ENCODE measurements at places on chromosomes 1 and 21. TPM values are rescaled to one million over a fixed set of nuclear protein-coding genes. Genes with fewer than 3 reads are reported as not detected.

Gene PRKACB
- 3.9 TPM for polyA plus RNA-seq

GRCh38 chr1:34408011-34408410 is 231.3 kb downstream of the C1orf94 start:
- no peak overlapping the region for H3K4me3 ChIP-seq
- H3K4me1 ChIP-seq: peaks cover 3% of the 10 kb centered on the region
- H3K36me3 ChIP-seq: no peaks in the 10 kb centered on the region
- no peak overlapping the region for H3K27ac ChIP-seq
- no peaks in the 10 kb centered on the region for H3K27me3 ChIP-seq

DNA sequence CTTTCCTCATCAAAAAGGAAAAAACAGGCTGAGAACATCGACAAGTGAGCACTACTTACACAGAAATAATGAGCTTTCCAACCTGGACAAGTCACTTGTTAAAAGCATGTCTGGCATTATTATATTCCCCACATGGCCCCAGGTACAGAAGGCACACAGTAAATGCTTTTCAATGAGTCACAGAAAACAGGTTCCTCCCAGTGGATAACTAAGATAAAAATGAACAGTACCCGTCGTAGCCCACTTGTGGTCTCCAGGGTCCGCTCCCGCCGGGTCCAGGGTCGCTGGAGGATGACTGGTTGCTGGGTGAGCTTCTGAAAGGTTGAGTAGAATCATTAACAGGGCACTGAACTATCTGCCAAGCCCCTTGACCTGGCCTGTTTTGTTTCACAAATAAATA is 186.6 kb downstream of the SIPA1L2 start:
- H3K36me3 ChIP-seq: no peaks in the 10 kb centered on the region
- H3K27ac ChIP-seq: no peak overlapping the region
- H3K27me3 ChIP-seq: no peaks in the 10 kb centered on the region
- no peak for DNase-seq
- no peak overlapping the region for H3K4me3 ChIP-seq

Gene PLPPR4
- polyA plus RNA-seq: 0.74 TPM

DNA sequence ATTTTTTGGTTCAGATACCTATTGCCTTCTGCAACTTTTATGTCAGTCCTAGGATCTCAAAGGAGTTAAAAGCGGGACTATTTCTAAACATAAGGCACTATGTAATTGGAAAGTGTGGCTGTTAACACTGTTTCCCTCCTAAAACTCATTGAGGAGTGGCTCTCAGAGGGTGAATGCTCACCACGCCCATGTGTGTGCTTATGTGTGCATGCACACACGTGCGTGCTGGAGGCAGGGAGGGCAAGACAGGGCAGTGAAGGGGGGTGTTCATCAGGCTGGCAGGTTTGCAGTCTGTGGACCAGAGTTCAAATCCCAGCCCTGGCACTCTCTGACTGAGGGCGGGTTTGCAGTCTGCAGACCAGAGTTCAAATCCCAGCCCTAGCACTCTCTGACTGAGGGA is 22.4 kb downstream of the KCNAB2 start:
- H3K4me3 ChIP-seq: no peak overlapping the region
- no peaks in the 10 kb centered on the region for H3K36me3 ChIP-seq
- H3K27ac ChIP-seq: no peak overlapping the region
- no peak for DNase-seq

GRCh38 chr1:237416924-237417655 is 375.1 kb downstream of the RYR2 start:
- H3K27me3 ChIP-seq: no peaks in the 10 kb centered on the region
- no peak overlapping the region for H3K27ac ChIP-seq
- no peak for DNase-seq
- H3K4me1 ChIP-seq: no peaks in the 10 kb centered on the region
- H3K4me3 ChIP-seq: no peak overlapping the region

- H3K4me1 ChIP-seq: no peaks in the 10 kb centered on the region
- no peak overlapping the region for H3K4me3 ChIP-seq
- no peak for DNase-seq
- H3K36me3 ChIP-seq: peaks cover 95% of the 10 kb centered on the region
- H3K27ac ChIP-seq: no peak overlapping the region
These were observed 122.1 kb downstream of the UBR4 start for GRCh38 chr1:19087737-19088594.

DNA sequence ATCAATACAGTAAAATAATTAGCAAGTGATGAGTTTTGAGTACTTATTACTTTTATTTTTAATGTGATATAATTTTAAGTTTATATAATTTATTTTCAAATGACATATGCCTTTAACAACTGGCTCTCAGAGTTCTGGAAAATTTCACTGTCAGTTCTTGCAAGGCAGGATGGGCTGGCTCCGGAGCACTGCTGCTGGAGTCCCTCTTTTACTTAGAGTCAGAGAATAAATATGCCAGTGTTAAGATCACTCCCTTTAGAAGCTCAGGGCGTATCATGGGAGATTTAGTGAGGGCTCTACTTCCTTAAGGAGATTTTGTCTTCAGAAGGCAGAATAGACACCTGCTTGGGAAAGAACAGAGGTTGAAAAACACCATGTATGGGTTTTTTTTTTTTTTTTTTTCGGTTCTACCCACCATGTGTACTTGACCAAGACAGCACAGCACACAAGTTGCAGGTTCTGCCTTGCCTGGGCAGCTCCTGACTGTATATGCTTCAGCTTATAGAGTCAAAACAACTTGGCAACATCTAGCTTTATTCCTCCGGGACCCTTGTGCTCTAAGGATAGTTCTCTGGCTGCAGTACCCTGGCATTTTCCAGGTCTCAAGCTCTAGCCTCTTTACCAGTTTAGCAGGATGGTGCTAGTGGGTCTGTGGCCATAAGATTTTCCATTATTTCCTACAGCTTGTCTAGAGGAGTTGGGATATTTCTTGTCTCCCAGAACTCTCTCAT is 29.7 kb upstream of the FMOD start:
- H3K27ac ChIP-seq: no peak overlapping the region
- DNase-seq: no peak
- H3K4me3 ChIP-seq: no peak overlapping the region
- no peaks in the 10 kb centered on the region for H3K4me1 ChIP-seq

Gene RNU5D-1
- polyA plus RNA-seq: under 0.01 TPM

Gene AHCYL1
- polyA plus RNA-seq: 55.8 TPM

DNA sequence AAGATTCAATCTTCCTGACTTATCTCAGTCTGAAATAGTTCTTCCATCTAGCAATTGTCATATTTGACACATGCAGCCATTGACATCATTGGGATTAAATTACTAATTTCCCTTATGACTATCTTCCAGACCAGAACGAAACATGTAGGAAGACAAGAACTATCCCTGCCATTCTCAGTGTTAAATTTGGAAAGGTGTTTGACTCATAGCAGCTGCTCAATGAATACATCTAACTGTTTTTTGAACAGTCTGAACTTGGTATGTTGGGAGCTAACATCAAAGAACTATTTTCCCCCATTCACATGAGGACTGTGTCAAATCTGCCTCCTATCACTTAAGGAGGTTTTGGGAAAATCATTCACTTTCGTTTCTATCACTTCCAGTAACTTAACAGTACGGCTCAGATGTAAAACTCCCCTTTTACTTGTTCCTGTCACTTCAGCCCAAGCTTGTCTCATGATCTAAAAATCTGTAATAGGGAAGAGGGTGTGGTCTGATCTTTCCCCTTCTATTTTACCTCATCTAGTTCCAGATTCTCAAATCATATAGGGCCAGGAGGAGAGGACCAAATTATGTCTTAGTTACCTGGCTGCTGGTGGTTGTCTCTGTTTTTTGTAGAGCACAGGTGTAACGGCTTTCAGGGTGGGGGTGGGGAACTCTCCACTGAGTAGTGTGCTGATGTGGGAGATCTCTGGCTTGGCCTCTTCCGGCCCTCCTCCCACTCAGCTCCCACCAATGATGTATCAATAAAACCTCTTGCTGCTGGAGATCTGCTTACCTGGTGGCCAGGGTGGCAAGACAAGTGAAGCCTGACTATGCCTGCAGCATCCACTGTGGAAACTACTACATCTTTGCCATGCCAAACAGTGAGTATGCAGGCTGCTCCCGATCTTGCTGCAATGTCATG is 26.2 kb upstream of the SLAMF1 start:
- H3K36me3 ChIP-seq: no peaks in the 10 kb centered on the region
- H3K27me3 ChIP-seq: no peaks in the 10 kb centered on the region
- H3K27ac ChIP-seq: peak overlapping the region; percentile 28
- peak overlapping the region; percentile 40 for H3K4me3 ChIP-seq
- no peak for DNase-seq
